Stimulated activated CD4-positive, alpha-beta T cell treated with anti-CD3 and anti-CD28 coated beads, Interleukin-2, amount 100 ng/mL, for 48 hours (primary cell): ENCODE measurements at places on chromosomes 6 and 20.

- no peak for DNase-seq
Measured at GRCh38 chr6:12296255-12296573, 6.1 kb downstream of the EDN1 start.

GRCh38 chr6:118544105-118544504, 4.0 kb upstream of the PLN start:
- DNase-seq, result no peak

- no peak for DNase-seq
Measured at GRCh38 chr6:118917546-118918328, 17.2 kb downstream of the MCM9 start.

DNA sequence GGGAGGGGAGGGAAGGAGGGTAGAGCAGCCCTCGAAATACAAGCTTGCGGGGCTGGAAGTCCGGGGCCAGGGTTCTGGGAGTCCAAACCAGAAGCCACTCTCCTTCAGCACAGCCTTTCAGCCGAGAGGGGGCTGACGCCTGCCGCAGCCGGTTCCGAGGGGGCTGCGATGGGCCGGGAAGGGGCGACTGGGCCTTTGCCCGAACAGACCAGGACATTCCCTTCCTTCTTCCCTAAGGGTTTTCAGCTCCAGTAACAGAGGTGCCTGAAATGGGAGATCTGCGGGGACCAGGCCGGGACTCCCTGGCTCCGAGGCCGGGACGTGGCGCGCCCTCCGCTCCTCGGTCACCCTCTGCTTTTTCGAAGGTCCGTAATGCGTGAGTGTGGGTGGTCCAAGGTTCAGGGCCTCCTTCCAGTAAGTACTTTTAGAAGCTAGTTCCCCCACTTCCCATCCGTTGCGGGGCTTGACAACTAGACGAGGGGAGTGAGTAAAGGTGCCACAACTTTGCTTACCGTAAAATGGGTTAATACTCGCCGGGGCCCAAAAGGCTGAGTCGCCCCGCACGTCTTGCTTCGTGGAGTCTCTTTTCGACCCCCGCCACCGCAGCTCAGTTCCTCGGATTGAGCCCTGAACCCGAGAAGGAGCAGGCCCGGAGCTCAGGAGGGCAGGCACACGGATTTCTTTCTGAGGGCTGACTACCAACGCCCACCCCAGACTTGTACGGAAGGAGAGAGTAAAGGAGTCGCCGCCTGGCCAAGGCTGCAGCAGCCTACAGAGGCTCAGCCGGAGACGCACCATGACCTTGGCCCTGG, 2.9 kb upstream of the OLIG3 start:
- DNase-seq, result no peak

GRCh38 chr20:63955281-63955826, 862 bp downstream of the UCKL1 start:
- DNase-seq, result no peak

GRCh38 chr20:4252005-4252404, 236.6 kb upstream of the RNF24 start:
- DNase-seq, result no peak

GRCh38 chr6:43671011-43671800, 16.4 kb downstream of the MRPS18A start:
- no peak for DNase-seq

DNA sequence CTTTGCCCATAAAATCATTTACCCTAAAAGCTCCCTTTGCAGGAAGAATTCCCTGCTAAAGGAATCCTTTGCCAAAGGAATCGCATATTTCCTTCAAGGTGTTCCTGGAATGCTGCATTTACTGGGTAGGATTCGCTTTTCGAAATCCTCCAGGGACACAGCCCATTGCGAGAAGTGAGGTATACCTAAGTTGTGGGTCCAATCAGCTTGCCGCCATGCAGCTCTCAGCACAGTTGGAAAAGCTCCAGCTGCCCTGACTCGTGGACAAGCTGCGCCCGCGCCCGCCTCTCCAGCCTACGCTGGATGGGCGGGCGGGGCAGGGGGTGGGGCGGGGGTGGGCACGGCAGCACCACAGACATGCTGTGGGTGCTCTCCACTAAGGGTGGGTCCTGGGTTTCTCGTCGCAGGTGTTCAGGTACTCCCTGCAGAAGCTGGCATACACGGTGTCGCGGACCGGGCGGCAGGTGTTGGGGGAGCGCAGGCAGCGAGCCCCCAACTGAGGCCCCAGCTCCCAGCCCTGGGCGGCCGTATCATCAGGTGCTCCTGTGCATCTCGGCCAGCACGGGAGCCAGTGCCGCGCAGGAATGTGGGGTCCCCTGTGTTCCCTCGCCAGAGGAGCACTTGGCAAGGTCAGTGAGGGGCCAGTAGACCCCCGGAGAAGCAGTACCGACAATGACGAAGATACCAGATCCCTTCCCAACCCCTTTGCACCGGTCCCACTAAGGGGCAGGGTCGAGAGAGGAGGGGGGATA, 1.4 kb downstream of the NNAT start:
- no peak for DNase-seq

- no peak for DNase-seq
Measured at GRCh38 chr6:15949982-15950381, 178.9 kb upstream of the MYLIP start.

DNA sequence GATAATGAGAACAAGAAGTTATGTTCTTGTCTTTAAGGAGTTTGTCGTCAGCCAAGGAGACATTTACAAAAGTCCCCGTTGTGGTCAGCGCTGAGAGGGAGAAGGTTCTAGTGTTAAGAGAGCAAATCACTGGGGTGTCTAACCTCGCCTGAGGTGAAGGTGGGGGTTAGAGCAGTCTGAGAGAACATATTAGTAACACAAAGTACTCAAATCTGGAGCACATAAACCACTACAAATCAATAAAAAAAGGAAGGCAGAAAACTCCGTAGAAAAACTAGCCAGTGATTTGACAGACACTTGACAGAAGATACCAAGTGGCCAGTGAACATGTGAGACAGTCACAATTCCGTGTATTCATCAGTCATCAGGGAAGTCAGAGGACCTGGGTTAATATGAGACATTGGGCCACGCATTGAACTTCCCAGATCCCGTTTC, 45.4 kb downstream of the CDS2 start:
- no peak for DNase-seq

DNA sequence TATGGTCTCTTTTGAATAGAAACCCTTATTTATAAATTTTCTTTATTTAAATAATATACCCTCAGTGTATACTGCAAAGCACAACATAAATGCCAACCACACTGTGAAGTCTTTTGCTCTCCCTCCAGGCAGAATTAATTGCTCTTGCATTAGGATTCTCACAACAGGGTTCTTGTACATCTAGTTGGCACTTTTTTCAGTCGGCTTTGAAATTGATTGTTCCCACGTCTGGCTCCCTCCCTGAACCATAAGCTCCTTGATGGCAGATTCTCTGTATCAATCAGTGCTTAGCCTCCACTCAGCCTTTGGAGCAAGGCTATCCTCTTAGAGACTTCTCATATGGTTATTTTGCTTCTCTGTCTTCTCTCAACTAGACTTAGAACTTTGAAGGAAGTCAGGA, 288.0 kb upstream of the POU3F2 start:
- no peak for DNase-seq

- no peak for DNase-seq
Measured at GRCh38 chr20:5570452-5570851, 179.7 kb upstream of the SHLD1 start.

- no peak for DNase-seq
Measured at GRCh38 chr20:23146857-23147637, 60.9 kb upstream of the CD93 start.

- DNase-seq, result no peak
Measured at GRCh38 chr6:131519670-131520436, 53.2 kb upstream of the ARG1 start.

- no peak for DNase-seq
Measured at GRCh38 chr20:5766085-5766764, 16.0 kb downstream of the SHLD1 start.

DNA sequence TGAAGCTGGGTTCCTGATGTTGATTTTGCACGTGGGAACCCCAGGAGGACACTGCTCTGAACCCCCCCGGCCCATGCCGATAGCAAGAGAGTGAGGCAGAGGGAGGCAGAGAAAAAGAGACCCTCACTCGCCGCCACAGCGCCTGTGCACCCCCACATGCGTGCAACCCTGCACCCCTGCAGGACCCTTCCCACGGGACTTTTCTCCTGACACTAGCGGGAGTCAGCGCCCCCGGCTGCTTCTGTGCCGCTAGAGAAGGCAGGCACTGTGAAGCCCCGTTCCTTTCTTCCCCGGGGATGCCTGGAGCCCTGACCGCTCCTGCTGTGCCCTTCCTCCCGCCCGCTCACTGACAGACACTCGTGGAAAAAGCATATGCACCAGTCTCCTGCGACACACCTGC, 67.4 kb downstream of the GMPR start:
- no peak for DNase-seq

- no peak for DNase-seq
Measured at GRCh38 chr6:148166339-148166968, 176.2 kb upstream of the SASH1 start.

- no peak for DNase-seq
Measured at GRCh38 chr6:15962449-15962764, 166.5 kb upstream of the MYLIP start.

DNA sequence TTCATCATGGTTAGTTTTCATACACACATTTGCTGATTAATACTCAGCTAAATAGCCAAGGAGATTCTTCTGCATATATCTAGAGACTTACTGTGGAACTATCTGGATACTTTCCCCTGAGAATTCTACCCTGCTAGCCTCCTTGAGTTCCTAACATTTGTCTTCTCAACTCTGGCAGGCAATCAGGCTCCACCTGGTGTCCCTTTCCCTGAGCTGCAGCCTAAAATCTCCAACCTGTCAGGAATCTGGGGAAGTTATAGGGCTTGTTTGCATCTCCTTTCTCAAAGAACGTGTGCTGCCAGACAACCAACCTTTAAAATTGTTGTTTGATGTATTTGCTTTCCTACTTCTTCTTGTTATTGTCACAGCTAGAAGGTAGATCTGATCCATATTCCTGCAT, 73.4 kb downstream of the FUT9 start:
- DNase-seq, result no peak

- no peak for DNase-seq
Measured at GRCh38 chr20:61941721-61942405, 123.8 kb downstream of the TAF4 start.

DNA sequence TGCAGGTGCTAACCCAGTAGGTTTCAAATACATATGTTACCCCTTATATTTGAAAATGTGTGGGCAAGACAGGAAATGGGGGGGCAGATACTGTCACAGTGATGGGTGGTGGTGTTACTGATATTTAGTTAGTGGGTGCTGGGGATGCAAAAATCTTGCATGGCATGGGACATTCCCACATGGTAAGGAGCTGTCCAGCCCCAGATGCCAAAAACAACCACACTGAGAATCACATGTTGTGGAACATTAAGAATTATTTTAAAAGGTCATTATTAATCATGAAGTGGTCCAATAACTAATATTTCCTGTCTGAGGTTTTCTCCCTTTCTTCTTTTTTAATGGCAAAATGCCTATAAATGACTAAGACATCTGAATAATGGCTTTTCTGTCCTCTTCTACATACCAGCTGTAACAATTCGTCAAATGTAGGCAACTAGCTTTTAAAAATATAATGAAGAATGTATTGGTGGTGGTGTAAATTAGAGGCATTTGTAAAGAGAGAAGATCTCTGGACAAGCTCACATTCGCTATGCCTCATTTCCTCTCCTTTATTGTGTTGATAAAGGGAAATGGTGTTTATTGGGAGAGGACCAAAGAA, 57.3 kb upstream of the SLC35B3 start:
- no peak for DNase-seq

- DNase-seq, result no peak
Measured at GRCh38 chr20:46799781-46800408, 90.4 kb downstream of the SLC2A10 start.

DNA sequence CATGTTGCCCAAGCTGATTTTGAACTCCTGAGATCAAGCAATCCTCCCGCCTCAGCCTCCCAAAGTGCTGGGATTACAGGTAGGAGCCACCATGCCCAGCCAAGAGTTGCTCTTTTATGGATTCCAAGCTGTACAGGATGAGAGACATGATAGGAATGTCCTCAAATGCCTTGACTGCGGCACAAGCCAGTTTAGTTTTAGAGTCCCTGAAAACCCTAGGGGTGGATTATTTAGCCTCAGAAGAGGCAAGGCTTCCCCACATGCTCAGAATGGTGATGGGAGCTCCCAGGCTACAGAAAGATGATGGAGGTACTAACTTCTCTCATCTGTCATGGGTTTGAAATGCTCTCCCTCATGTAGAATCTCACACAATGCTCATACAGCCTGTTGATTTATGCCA, 280.5 kb upstream of the PRND start:
- DNase-seq, result no peak
